Stimulated activated CD8-positive, alpha-beta memory T cell treated with anti-CD3 and anti-CD28 coated beads, Interleukin-2, amount 100 ng/mL, for 1 hour (primary cell): ENCODE measurements at places on chromosomes 7 and 10.

DNA sequence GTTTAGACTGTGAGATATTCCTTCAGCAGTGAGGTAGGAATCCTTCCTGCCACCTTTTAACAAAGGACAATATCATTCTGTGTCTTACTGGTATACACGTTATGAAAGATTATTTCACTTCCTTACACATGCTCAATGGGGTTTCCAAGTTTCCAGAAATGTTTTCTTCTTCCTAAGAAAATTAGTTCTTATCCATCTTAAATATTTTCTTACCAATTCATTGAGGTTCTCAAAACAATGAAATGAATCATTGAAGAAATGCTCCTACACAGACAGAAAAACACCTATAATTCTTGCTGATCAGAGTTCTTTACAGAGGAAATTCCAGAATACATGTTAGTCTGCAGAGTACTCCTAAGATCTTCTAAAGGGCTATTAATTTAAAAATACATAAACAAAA lies 51.4 kb upstream of the SEC61G start:
- no peak for DNase-seq

DNA sequence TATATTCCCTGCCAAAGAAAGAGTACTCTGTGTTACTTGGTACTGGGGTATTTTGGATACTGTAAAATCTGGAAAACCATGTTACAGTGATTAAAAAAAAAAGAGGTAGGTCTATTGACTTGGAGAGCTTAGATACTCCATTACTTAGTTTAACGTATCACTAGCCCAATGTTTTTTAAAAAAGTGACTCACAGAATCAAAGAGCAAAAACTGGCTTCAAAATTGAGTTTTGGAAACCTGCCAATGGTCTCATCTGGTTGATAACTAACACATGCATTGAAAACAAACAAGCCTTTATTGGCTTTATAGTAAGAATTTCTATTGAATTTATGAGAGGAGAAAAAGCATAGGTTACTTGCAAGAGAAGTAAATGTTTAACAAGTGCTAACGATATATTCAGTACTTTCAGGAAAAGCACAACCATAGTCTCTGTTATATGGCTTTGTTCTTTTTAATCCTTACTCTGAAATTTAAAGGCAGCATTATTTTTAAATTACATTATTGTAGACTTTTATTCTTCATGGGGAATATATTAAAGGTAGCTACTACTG lies 563.3 kb upstream of the SORCS1 start:
- no peak for DNase-seq

DNA sequence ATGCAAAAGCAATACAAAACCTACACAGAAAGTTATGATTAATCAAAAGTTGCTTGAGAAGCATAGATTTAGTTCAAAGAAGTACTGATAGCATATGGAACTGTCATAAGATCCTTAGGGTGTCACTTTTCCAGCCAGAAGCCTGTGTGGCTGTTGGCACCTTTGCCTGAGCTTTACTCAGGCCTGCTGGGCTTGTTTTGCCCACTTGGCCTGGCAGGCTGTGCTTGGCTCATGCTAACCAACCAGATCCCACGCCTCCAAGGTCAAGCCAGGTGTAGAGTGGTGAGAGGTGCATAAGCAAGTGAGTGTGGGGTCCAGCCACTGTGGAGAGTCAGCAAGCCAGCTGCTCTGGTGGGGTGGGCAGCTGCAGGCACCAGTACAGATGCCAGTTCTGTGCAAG lies 12.0 kb upstream of the LIPA start:
- DNase-seq, result no peak

DNA sequence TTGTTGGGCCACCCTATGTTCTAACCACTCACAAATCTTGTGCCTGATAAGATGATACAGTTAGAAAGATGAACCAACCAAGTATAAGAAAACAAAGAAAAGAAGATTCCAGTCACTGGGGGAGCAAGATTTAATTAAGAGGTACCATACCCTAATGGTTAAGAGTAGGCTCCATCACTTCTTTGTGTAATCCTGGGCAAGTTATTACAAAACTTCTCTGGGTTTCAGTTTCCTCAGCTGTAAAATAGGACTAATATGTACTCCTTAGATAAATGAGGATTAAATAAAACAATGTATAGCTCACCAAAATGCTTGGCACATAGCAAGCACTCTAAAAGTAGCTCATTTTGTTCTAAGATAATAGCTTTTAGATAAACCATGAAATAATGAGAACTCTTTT lies 58.5 kb downstream of the ATAD1 start:
- DNase-seq, result no peak

- DNase-seq, result no peak
Observed at GRCh38 chr7:122525355-122525754, 173.6 kb downstream of the RNF133 start.

DNA sequence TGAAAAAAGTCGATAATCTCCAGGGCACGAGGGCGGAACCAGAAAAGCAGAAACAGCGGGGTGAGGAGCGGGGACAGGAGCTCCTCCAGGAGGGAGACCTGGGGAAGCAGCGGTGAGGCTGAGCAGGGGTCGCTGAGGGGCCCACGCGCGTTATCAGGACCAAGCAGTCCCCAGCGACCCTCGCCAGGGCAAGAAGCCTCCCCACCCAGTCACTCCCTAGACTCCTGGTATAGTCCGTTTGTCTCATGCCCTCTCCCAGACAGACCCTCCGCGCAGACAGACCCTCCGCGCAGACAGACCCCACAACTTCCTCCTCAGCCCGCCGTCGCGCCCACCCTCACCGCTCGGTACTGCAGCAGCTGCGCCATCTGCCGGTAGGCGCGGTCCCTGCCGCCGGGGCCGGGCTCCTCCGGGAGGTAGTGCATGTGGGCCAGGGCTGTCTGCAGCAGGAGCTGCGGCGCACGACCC lies 6.3 kb downstream of the ATG9B start:
- DNase-seq, result peak; percentile 67

- DNase-seq, result no peak
Observed at GRCh38 chr7:98283127-98283886, 1.8 kb downstream of the BRI3 start.
